Ovary (tissue), 10 donors: ENCODE measurements at places on chromosomes 7 and 10.

GRCh38 chr10:124595143-124595883, 133.7 kb downstream of the LHPP start:
- DNase-seq = no peak

DNA sequence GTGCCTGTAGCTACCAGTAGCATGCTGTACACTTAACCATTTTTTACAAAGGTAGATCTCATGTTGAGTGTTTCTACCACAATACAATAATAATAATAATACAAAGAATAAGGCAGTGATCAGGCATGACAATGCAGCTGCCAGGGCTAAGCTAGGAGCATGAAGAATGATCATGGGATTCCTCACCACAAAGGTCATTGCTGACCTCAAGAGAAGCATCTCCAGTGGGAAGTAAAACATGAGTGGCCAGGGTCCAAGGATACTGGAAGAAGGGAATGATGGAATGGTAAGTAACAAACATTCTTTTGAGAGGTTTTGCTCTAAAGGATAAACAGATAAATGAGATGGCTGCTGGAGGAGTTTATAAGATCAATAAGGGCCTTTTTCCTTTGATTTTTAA, 591.1 kb downstream of the TNS3 start:
- DNase-seq = no peak

- no peak for DNase-seq
Observed at GRCh38 chr10:66238343-66238742, 687.5 kb upstream of the LRRTM3 start.

DNA sequence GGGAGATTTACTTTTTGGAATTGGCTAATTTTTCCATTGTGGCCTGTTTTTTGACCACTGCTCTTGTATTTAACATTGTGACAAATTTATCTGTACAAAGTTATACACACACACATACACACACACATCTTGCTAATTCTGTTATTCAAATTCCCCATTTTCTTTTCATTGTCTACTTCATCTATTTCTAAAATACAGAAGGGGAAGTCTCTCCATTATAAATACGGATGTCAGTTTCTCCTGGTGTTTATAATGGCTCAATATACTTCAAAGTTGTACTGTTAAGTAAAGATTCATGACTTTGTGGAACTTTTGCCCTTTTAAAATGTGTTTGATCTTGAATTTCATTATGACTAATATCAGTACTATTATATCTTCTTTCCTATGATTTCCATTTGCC, 81.0 kb downstream of the CNOT4 start:
- DNase-seq = no peak

DNA sequence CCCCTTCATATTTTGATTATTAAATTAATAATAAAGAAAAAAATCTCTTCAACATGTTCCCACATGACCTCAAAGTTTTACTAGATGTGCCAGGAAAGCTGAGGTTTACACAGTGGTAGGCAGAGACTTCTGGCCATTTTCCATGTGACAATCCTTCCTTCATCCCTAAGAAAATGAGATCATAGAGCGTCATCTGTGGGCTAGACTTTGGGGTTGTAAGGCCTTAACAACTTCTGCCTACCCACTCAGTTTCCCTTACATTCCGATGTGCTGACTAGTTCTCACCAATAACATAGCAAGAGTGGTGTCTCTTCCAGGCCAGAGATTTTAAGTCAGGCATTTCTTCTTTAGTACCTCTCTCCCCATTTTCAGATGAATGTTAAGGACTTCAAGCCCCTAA, 171.1 kb upstream of the PHF14 start:
- DNase-seq = no peak

DNA sequence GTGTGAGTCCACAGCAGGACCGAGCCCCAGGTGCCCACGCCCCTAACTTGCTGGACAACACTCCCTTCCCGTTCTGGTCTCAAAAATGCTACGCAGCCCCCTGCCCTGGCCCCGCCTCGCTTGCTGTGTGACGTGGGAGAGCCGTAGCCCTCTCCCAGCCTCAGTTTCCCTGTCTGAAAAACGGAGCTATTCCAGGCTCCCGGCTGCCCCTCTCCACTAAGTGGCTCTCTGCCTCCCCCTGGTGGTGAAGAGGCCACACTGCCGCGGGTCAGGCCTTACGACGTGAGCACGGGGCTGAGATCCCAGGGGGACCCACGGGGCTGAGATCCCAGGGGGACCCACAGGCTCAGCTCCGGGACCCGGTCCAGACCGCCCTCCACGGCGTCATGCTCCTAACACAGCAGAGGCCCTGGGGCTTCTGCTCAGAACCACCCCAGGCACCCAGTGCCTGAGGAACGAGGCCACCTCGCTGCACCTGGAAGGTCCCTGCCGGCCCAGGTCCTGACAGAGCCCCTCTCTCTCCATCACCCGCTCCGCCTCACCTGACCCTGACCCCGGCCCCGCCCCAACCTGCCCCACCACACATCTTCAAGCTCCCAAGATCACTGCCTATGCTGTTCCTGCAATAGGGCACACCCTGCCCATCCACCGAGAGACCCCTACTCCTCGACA, 26.7 kb downstream of the MICALL2 start:
- peak; percentile 78 for DNase-seq

- no peak for DNase-seq
Observed at GRCh38 chr10:38007991-38008390, 2.5 kb upstream of the ZNF33A start.

- no peak for DNase-seq
Observed at GRCh38 chr7:65938336-65938895, 43.6 kb downstream of the GUSB start.

DNA sequence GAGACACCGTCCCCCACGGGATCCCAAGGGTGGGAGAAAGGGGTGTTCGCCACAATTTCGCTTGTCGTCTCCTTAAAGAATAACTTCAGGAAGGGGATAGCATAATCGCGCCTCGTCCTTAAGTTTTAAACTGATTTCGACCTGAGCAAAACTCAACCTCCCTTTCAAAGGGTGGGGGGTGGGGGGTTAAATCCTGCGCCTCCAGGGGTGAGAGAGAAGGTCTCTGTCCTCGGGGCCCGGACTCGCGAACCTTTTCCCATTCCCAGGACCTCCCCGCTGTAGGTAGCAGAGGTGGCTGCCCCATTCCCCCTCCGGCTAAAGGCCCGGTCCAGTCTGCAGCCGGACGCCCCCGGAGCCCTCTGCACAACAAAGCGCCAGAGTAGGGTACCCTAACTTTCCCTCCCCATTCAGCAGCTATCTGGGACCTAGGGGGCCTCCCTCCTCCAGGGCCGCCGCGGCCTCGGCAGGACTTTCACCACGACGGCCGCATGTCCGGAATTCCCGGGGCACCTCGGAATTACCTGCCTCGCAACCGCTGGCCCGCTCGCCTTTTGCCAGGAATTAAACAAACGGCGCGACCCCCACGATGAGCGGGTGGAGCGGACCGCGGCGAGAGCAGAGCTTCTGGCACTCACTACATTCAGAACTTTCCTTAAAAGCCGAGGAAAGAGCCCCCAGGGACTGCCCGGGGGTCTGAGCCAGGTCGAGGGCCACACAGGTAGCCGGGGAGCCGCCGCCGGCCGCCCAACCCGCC, 1.7 kb downstream of the CDK6 start:
- peak; percentile 56 for DNase-seq

- no peak for DNase-seq
Observed at GRCh38 chr10:78335371-78335690, 301.7 kb downstream of the RPS24 start.

DNA sequence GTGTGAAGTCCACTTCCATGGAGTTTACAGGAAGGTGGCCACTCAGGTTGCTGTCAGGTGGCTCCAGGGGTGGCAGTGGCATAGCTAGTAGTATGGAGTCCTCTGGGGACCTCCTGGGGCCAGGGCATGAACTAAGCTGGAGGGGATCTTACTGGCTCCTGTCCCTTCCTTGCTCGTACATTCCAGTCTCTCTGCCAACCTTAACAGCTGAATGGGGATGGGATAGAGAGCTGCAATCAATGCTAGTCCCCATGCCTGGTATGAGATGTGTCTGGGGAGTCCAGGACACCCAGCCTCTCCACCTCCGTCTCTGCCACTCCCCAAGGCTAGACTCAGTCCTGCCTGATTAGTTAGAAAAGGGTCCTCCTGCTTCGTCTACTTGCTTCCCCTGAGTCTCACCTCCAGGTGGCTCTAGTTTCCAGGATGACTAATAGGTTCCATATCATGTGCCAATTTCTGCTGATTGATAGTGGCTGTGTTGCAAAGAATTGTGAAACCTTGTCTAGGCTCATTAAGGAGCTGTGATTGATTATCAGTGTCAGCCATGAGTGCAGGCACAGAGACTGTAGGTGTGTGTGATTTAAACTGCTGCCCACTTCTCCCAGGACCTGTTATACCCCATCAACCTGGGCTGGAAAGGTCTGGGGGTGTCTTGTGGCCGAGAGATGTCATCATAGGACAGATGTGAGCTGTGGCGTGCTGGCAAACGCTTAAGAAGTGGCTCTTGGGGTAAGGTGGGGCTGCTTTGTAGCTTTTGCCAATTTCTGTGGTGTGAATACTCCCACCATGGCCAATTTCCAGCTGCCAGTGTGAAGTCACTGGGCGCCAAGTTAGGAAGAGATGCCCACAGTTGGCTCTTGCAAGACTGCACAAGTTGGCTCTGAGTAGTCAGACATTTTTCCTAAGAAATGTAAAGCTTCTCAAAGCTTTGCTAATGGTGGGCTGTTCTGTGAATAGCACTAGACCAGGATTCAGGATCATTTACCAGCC, 59.8 kb downstream of the COL13A1 start:
- no peak for DNase-seq

GRCh38 chr7:13639396-13639795, 350.1 kb downstream of the ETV1 start:
- DNase-seq = no peak

GRCh38 chr10:123580426-123580825, 85.7 kb upstream of the GPR26 start:
- DNase-seq = no peak

GRCh38 chr10:69742928-69743602, 58.6 kb upstream of the COL13A1 start:
- no peak for DNase-seq

DNA sequence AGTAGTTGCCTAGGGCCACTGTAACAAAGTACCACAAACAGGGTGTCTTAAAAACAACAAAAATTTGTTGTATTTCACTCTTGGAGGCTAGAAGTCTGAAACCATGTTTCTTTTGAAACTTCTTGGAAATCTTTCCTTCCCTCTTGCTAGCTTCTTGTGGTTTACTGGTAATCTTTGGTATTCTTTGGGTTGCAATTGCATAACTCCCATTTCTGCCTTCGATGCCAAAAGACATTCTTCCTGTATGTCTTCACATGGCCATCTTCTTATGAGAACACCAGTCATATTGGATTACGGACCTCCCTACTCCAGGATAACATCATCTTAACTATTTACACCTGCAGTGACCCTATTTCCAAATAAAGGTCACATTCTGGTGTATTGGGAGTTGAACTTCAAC, 357.4 kb downstream of the PPP1R3A start:
- DNase-seq = no peak

DNA sequence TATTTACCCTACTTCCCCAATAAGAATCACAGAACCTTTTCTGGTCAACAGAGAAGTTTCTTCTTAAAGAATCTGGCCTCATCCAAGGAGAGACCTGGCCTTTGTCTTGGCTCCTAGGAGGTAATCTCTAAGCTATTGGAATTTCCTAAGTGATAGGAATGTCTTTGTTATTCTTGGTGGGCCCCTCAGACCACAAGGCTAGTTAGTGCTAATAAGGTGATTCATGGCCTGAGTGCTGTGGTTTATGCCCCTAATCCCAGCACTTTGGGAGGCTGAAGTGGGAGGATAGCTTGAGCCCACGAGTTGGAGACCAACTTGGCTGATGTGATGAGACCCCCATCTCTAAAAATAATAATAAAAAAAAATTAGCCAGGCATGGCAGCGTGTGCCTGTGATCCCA, 60.0 kb upstream of the CYP2C18 start:
- DNase-seq = no peak

- DNase-seq = peak; percentile 57
Observed at GRCh38 chr10:79241990-79242619, 105.2 kb upstream of the PPIF start.
